ENCODE measurements at places on chromosomes 3 and 15. TPM values are rescaled to one million over a fixed set of nuclear protein-coding genes. Genes with fewer than 3 reads are reported as not detected.

ALDH1L1 gene
- 0.05 TPM for total RNA-seq

SPATA12 gene
- total RNA-seq, result not detected

CNTN6 gene
- not detected for total RNA-seq

MST1R gene
- total RNA-seq, result 1.2 TPM

CYP8B1 gene
- total RNA-seq, result not detected

IL5RA gene
- total RNA-seq, result 0.28 TPM

COL6A6 gene
- not detected for total RNA-seq

TM6SF1 gene
- total RNA-seq, result 1.5 TPM

IL17RC gene
- total RNA-seq, result 0.50 TPM

TRH gene
- total RNA-seq, result not detected

NR2F2 gene
- total RNA-seq, result not detected

PLOD2 gene
- total RNA-seq, result 1.3 TPM

GOLGA8K gene
- 0.63 TPM for total RNA-seq

NCBP2 gene
- total RNA-seq, result 107 TPM

CMTM6 gene
- total RNA-seq, result 48.0 TPM

All from activated CD4-positive, alpha-beta T cell treated with anti-CD3 and anti-CD28 coated beads for 36 hours (primary cell).